Naive B cell (primary cell): ENCODE measurements at places on chromosomes 2 and 18. TPM values are rescaled to one million over a fixed set of nuclear protein-coding genes. Genes with fewer than 3 reads are reported as not detected.

DNA sequence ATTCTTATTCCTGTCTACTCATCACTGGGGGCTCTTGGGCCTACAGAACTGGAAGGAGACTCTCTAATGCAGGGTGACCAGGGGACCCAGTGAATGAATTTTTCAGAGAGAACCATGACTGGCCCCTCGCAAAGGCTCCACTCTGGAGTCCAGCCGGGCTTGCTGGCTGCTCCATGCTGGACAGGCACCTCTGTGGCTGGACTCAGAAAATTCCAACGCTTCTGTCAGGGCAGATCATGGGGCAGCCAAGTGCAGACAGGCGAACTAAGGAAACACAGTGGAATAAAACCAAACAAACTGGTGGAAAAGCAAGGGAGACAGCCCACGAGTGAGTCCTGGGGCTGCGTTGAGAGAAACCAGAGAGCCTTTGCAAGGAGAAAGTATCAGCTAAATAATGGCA, 57.2 kb downstream of the ACAA2 start:
- H3K36me3 ChIP-seq = no peaks in the 10 kb centered on the region
- no peak overlapping the region for H3K4me3 ChIP-seq
- H3K27me3 ChIP-seq = peaks cover 37% of the 10 kb centered on the region
- H3K27ac ChIP-seq = no peak overlapping the region
- H3K4me1 ChIP-seq = no peaks in the 10 kb centered on the region
- no peak for DNase-seq

DNA sequence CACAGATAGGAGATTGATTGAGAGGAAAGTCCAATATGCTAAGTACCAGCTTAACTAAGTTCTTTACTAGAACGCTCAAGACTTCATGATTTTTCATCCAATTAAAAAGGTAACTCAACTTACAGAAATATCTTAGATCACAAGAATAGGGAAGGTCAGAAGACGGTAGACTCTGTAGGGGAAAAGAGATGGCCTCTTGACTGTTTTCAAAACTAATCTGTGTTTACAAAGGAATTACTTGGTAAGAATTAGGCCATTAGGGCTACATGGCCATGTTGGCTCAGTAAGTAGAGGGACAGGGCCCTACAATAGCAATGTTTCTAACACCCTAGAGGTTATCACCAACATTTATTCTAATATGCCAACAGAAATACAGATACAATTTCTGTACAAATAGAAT, 172.7 kb upstream of the ZFP36L2 start:
- H3K4me3 ChIP-seq = no peak overlapping the region
- no peak for DNase-seq
- no peaks in the 10 kb centered on the region for H3K27me3 ChIP-seq
- peaks cover 29% of the 10 kb centered on the region for H3K36me3 ChIP-seq

GRCh38 chr18:22641958-22642357, 224.2 kb upstream of the CTAGE1 start:
- H3K36me3 ChIP-seq = no peaks in the 10 kb centered on the region
- H3K27ac ChIP-seq = no peak overlapping the region
- DNase-seq = no peak
- H3K4me1 ChIP-seq = no peaks in the 10 kb centered on the region

DNA sequence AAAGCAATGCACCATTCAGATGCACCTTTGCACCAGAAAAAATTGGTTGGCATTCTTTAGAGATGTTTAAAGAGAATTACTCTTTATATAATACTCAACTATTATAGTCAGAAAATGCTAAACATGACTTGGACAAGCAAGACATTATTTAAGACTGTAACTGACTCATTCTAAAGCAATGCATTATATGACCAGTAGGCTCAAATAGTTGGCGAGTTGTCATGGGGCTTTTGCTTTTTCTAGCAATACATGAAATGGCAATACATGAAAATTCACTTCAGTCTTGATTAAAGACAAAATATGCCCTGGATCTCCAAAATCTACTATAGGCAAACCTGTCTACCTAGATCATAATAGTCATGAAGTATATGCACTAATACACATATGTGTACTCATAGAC, 216.9 kb upstream of the VWC2L start:
- H3K4me3 ChIP-seq = no peak overlapping the region
- no peak for DNase-seq
- H3K27ac ChIP-seq = no peak overlapping the region
- no peaks in the 10 kb centered on the region for H3K27me3 ChIP-seq

GRCh38 chr2:102086150-102086872, 56.2 kb upstream of the IL1R1 start:
- DNase-seq = no peak
- H3K4me1 ChIP-seq = peaks cover 13% of the 10 kb centered on the region
- no peak overlapping the region for H3K27ac ChIP-seq
- no peak overlapping the region for H3K4me3 ChIP-seq
- peaks cover 24% of the 10 kb centered on the region for H3K27me3 ChIP-seq

- H3K27ac ChIP-seq = peak overlapping the region; percentile 57
- no peak for DNase-seq
- H3K27me3 ChIP-seq = no peaks in the 10 kb centered on the region
- H3K4me1 ChIP-seq = peaks cover 72% of the 10 kb centered on the region
- peaks cover 11% of the 10 kb centered on the region for H3K36me3 ChIP-seq
- no peak overlapping the region for H3K4me3 ChIP-seq
Observed at GRCh38 chr2:197174539-197175094, 136.0 kb downstream of the ANKRD44 start.

GRCh38 chr2:48284621-48285212, 245.2 kb upstream of the STON1 start:
- no peak overlapping the region for H3K27ac ChIP-seq
- DNase-seq = no peak
- no peak overlapping the region for H3K4me3 ChIP-seq
- H3K4me1 ChIP-seq = peaks cover 27% of the 10 kb centered on the region

- H3K27me3 ChIP-seq = peaks cover 47% of the 10 kb centered on the region
- no peaks in the 10 kb centered on the region for H3K36me3 ChIP-seq
- no peak for DNase-seq
- no peak overlapping the region for H3K27ac ChIP-seq
- no peak overlapping the region for H3K4me3 ChIP-seq
- H3K4me1 ChIP-seq = no peaks in the 10 kb centered on the region
Observed at GRCh38 chr2:236415684-236416444, 151.7 kb upstream of the ASB18 start.

GRCh38 chr2:226911932-226912331, 76.1 kb downstream of the RHBDD1 start:
- no peak overlapping the region for H3K4me3 ChIP-seq
- H3K27ac ChIP-seq = peak overlapping the region; percentile 78
- no peak for DNase-seq
- peaks cover 77% of the 10 kb centered on the region for H3K4me1 ChIP-seq
- peaks cover 21% of the 10 kb centered on the region for H3K36me3 ChIP-seq

DNA sequence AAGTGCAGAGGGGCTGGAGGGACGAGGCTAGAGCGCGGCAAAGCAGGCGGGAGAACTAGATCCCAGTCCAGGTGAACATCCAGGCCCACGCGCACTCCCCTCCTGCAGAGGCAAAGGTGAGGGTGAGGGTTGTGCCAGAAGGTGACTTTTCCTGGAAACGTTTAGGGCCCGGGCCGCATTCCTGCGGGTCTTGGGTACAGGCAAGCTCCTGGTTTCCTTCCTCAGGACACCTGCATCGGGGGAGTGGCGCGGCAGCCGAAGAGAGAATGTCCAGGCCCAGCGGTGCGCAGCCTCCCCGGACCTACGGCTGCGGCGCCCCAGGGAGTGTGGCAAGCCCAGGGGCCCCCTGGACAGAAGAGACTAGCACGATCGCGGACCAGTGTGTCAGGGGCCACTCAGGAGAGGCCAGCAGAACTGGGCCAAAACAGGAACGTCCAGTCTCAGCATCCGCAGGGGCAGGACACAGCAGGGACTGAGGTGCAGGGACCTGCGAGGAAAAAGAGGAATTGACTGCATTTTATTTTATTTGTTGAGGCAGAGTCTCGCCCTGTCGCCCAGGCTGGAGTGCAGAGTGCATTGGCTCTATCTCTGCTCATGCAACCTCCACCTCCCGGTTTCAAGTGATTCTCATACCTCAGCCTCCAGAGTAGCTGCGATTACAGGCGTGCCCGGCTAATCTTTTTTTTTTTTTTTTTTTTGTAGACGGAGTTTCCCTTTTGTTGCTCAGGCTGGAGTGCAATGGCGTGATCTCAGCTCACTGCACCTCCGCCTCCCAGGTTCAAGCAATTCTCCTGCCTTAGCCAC, 8.7 kb upstream of the IMPA2 start:
- H3K4me3 ChIP-seq = no peak overlapping the region
- no peaks in the 10 kb centered on the region for H3K36me3 ChIP-seq
- H3K27me3 ChIP-seq = no peaks in the 10 kb centered on the region
- DNase-seq = no peak
- no peaks in the 10 kb centered on the region for H3K4me1 ChIP-seq
- no peak overlapping the region for H3K27ac ChIP-seq

DNA sequence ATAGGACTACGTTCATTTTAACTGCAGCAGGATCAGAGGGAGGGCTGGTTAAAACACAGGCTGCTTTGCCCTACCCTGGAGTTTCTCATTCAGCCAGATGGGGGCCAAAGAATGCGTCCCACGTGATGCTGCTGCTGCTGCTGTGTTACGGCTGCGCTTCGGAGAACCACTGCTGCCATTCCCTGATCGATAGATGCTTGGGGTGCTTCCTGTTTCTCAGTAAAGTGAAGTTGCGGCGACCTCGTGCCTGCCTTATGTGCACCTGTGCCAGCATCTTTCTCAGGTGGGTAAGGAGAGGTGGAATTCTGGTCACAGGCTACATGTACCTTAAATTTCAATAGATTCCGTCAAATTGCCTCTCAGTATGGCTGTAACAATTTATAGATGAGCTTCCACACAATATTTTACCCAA, 24.7 kb upstream of the TOGARAM2 start:
- no peak overlapping the region for H3K4me3 ChIP-seq
- H3K27me3 ChIP-seq = no peaks in the 10 kb centered on the region
- no peaks in the 10 kb centered on the region for H3K36me3 ChIP-seq
- no peak for DNase-seq
- H3K27ac ChIP-seq = peak overlapping the region; percentile 10
- peaks cover 7% of the 10 kb centered on the region for H3K4me1 ChIP-seq

- H3K36me3 ChIP-seq = peaks cover 17% of the 10 kb centered on the region
- H3K4me1 ChIP-seq = no peaks in the 10 kb centered on the region
- no peak for DNase-seq
- no peak overlapping the region for H3K4me3 ChIP-seq
- H3K27ac ChIP-seq = no peak overlapping the region
Observed at GRCh38 chr18:49285627-49286026, 174.8 kb downstream of the DYM start.

GRCh38 chr2:159148901-159149300, 137.6 kb downstream of the WDSUB1 start:
- no peak for DNase-seq
- no peak overlapping the region for H3K4me3 ChIP-seq
- no peaks in the 10 kb centered on the region for H3K4me1 ChIP-seq
- H3K27ac ChIP-seq = no peak overlapping the region
- peaks cover 11% of the 10 kb centered on the region for H3K27me3 ChIP-seq

DNA sequence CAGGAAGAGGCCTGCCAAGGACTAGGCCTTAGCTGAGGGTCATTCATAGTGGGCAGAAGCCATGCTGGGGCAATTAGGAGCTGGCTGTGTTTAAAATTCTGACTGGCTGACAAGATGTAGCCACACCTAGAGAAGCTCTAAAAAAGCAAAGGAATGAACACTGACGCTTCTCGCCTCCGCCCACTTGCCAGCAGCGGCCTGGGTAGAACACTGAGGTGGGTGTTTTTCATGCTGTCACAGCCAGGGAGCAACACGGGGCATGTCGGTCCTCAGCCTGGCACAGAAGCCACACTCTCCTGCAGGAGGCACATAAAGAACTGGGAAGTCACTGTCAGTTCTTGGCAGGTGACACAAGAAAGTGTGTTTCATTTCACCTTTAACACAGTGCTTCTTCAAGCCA, 10.4 kb downstream of the CHST10 start:
- no peak overlapping the region for H3K27ac ChIP-seq
- no peak for DNase-seq
- no peaks in the 10 kb centered on the region for H3K27me3 ChIP-seq
- H3K4me3 ChIP-seq = no peak overlapping the region
- no peaks in the 10 kb centered on the region for H3K4me1 ChIP-seq
- peaks cover 8% of the 10 kb centered on the region for H3K36me3 ChIP-seq

DNA sequence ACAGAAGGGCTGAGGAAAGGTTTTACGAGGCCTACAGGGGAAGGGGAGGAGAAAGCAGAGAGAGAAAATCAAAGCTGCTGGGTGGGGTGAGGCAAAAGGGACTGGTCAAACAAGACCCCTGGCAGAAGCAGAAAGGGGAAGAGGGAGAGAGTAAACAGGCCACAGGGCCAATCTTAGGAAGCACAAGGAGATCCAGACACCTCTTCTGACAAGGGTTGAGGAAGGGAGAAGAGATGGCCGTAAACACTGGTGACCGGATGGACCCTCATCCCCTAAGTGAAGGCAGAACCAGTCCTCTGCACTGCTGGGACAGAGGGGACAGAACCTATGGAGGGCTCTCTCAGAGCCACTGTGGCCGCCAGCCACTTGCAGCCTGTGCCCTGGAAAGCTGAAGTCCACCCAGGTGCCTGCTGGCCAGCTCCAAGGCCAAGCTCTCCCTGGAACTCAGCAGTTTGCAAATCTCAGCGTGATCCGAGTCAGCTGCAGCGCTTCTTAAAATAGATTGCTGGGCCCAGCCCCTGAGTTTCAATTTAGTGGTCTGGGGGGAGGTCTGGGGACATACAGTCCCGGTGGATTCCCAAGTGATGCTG, 108.8 kb downstream of the TMEM163 start:
- peaks cover 8% of the 10 kb centered on the region for H3K27me3 ChIP-seq
- peaks cover 11% of the 10 kb centered on the region for H3K36me3 ChIP-seq

DNA sequence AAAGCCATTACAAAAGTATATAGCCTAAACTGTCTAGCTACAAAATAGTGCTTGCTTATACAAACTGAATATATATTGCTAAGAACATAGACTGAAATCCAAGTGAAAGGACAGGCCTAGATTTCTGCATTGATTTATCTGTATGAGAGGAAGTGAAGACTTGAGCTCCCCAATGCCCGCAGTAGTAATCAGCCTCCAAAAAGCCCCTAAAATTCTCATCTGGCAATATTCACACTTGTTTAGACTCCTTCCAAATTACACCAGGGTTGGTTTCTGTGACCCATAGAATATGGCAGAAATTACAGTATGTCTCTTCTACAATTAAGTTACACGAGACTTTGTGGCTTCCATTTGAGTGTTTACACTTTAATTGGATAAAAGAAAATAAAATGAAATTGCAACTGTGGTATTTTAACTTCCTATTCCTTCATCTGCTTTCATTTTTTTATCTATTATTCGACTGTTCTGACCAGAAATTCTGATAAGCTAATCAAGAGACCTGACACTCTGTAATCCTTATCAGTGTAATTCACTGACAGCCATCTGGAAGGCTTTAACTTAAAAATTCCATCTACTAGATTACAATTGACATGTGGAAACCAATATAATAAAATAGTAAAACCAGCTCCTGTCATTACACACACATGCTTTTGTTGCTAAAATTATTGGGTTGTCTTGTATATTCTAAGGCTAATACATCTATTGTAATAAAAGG, 21.1 kb downstream of the ABCB11 start:
- H3K4me3 ChIP-seq = no peak overlapping the region
- no peak overlapping the region for H3K27ac ChIP-seq
- no peaks in the 10 kb centered on the region for H3K36me3 ChIP-seq
- peaks cover under 1% of the 10 kb centered on the region for H3K27me3 ChIP-seq
- no peaks in the 10 kb centered on the region for H3K4me1 ChIP-seq

RAD51AP2 gene
- not detected for polyA plus RNA-seq

NPHP1 gene
- polyA plus RNA-seq = 1.2 TPM

MRO gene
- polyA plus RNA-seq = not detected

MATN3 gene
- not detected for polyA plus RNA-seq

SCN1A gene
- polyA plus RNA-seq = not detected

RIT2 gene
- not detected for polyA plus RNA-seq

LDLRAD4 gene
- polyA plus RNA-seq = 13.4 TPM

VWA3B gene
- not detected for polyA plus RNA-seq

CAVIN2 gene
- polyA plus RNA-seq = 8.1 TPM

CRYBA2 gene
- not detected for polyA plus RNA-seq

SLC23A3 gene
- not detected for polyA plus RNA-seq

MEP1B gene
- polyA plus RNA-seq = not detected
